ENCODE measurements at places on chromosomes 16 and 17.
A peak's percentile ranks its signal among the peaks of the same experiment; 100 is the strongest.

DNA sequence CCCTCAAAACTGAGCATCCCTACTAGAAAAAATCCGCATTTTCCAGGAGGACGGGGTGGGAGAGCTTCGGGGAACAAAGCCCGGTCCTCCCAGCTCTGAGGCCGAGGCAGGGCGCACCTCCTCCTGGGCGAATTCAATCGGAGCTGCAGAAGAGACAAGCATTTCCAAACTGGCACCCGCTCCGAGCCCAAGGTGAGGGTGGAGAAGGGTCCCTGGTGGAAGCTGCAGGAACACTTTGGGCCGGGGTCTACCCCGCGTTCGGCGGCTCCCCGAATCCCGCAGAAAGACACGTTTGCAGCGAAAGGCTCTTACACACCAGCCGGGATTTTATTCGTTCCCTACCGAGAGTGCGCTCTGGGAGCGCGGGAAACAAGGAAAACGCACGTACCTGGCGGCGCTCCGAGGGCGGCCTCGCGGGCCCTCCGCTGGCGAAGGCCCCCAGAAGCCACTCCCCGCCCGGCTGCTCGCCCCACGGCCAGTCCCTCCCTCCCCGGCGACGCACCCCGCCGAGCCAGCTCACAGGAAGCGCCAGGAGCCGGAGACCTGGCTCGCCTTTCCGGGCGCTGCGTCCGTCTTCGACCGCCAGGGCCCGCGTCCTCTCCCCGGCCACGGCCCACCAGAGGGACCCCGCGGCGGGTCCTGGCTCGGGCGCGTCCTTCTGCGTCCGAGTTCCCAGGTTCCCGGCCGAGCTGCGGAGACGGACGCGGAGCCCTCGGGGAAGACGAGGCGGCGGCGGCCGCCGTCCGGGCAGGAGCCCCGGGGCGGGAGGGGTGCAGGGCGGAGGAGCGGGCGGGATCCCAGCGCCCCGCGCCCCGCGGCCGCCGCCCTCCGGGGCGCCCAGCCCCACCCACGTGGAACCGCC, 49.8 kb upstream of the BAHCC1 start:
- no peak for DNase-seq

- DNase-seq, result no peak
Observed at GRCh38 chr17:58307468-58308172, 21.0 kb downstream of the TSPOAP1 start.

GRCh38 chr17:57577751-57578607, 167.1 kb downstream of the CCDC182 start:
- DNase-seq, result peak; percentile 74

DNA sequence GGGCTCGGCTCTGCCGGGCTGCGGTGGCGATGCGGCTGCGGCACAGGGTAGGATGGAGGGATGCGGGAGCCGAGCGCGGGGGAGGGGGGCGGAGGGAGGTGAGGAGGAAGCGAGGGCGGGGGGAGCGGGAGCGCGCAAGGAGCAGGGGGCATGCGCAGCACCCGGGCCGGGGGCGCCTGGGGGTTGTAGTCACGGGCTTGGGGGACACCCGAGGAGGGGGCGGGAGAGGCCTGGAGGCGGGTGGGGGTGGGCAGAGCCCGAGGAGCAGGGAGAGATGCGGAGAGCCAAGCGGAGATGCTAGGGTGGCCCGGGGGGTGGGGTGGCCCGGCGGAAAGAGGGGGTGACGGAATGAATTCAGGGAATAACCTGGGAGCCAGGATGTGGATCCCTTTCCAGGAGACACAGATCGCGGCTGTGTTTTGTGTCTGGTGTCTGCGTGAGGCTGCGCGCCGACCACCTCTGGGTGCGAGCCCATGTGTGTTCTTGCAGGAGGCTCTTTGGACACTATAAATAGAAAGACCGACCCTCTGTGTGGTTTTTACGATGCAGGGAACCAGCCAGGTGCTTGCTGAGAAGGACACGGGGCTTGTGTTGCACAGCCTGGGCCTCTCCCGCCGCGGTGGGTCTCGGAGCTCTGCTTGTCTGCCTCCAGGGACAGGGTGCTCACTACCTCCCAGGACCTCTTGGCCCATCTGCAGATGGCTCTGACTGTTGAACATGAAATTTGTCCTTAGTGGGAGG, at the start of gene STX1B:
Gene STX1B, minus strand, starts transcription at position 54 of the 741 bp plus-strand sequence. CDS start 242 bp downstream, outside the sequence.
- DNase-seq, result no peak

DNA sequence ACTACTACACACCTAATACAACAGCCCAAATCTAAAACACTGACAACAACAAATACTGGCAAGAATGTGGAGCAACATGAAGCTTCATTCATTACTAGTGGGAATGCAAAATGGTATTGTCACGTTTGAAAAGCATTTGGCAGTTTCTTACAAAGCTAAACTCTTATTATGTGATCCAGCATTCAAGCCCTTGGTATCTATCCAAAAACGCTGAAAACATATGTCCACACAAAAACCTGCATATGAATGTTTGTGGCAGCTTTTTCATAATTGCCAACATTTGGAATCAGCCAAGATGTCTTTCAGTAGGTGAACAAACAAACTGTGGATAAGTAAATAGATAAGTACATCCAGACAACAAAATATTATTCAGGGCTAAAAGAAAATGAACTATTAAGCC, 501.1 kb upstream of the KIF2B start:
- no peak for DNase-seq

GRCh38 chr16:72247821-72248253, 75.9 kb upstream of the PMFBP1 start:
- peak; percentile 17 for DNase-seq

- DNase-seq, result no peak
Observed at GRCh38 chr17:73286863-73287296, 24.9 kb downstream of the CDC42EP4 start.

- no peak for DNase-seq
Observed at GRCh38 chr17:61238455-61238933, 161.1 kb upstream of the TBX2 start.

DNA sequence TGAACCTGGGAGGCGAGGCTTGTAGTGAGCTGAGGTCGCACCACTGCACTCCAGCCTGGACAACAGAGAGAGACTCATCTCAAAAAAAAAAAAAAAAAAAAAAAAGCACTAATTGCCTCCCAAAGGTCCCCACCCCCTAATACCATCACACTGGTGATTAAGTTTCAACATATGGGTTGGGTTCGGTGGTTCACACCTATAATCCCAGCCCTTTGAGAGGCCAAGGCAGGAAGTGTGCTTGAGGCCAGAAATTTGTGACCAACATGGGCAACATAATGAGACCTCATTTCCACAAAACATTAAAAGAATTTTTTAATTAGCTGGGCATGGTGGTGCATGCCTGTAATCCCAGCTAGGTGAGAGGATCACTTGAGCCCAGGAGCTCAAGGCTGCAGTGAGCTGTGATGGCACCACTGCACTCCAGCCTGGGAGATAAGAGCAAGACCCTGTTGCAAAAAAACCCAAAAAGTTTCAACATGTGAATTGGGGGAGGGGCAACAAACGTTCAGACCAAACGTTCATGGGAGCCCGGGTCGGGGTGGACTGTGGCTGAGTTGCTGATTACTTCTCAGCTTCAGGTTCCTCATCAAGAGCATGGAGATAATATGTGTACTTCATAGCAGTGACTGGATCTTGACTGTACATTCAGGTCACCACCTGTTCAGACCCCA, 62.1 kb upstream of the NOL11 start:
- no peak for DNase-seq

- DNase-seq, result no peak
Observed at GRCh38 chr16:11670171-11671131, 2.2 kb downstream of the SNN start.

GRCh38 chr17:50125420-50125997, 4.5 kb downstream of the SAMD14 start:
- no peak for DNase-seq

DNA sequence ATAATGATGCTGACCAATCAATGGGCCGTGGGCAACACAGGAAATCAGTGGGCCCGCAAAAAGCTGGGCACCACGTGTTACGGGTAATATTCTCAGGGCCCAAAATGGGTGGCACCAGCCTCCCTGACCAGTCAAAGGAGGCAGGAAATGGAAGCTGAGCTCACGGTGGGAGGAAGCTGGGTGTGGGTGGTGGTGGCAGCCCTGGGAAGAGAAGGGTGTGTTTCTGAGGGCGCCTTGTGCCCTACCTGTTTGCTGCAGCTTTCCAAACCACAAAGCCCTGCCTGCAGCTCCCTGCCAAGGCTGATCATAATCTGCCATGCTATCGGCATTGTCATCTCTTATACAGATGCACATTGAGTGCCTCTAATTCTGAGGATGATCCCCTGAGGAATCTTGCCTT, 457.9 kb downstream of the SLC39A11 start:
- DNase-seq, result no peak

DNA sequence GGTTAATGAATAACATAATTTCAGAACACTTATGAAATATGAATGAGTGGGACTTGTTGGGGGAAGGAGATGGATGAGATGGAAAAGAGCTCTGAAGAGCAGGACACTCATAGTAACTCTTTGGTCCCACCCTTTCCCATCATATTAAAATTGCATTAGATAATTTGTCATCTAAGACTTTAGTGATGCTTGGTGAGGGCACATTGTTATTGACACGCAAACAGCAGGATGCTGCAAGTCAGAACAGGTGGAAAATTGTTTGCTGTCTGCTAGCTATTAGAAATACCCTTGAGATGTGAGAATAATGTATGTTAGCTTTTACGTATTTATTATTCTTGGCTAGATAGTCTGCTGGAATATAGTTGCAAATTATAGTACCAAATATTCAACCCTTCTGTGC, 75.7 kb downstream of the TANC2 start:
- DNase-seq, result no peak

GRCh38 chr17:17134957-17135333, 71.2 kb downstream of the PLD6 start:
- no peak for DNase-seq

DNA sequence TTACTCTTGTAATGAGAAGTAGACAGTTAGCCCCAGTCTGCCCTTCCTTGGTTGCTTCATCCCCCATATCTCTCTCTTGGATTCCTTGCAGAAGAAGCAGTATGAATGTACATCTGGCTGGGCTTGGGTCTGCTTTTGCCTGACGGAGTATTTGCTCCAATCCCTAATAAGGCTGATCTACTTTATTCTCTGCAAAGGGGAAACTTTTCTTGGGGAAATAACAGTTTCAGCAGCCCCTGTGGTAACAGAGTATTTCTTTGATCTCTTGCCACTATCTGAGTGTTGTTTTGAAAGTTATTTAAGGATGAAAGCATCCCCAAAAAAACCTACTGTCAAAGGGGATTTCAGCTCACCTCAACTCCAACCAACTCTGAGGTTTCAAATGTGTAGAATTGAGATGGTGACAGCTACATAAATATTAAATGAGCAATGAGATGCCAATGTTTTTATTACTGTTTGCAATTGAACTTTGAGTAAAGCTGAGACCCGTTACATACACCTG, 168.9 kb upstream of the NOG start:
- DNase-seq, result no peak

GRCh38 chr17:80244871-80245509, 15.7 kb upstream of the RNF213 start:
- DNase-seq, result no peak

DNA sequence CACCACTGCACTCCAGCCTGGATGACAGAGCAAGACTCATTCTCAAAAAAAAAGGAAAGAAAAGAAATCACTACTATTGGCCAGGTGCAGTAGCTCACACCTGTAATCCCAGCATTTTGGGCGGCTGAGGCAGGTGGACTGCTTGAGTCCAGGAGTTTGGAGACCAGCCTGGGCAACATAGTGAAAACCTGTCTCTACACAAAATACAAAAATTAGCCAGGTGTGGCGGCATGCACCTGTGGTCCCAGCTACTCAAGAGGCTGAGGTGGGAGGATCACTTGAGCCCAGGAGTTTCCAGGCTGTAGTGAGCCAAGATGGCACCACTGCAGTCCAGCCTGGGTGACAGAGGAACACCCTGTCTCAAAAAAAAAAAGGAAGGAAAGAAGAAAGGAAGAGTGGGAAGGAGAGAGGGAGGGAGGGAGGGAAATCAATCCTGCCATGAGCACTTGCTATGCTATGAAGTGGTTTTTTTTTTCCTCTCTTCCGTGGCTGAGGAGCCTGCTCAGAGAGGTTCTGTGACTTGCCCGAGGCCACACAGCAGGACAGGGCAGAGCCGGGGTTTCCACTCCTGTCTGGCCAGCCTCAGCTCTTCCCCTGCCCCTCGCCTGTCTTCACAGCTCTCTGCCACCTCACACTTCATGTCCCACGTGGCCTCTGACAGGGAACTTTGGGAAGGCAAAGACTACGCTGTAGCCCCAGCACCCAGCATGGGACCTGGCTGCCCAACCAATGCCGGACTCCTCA, 10.9 kb downstream of the GRIN2C start:
- DNase-seq, result no peak

- no peak for DNase-seq
Observed at GRCh38 chr17:30808785-30809286, 15.7 kb downstream of the CRLF3 start.

DNA sequence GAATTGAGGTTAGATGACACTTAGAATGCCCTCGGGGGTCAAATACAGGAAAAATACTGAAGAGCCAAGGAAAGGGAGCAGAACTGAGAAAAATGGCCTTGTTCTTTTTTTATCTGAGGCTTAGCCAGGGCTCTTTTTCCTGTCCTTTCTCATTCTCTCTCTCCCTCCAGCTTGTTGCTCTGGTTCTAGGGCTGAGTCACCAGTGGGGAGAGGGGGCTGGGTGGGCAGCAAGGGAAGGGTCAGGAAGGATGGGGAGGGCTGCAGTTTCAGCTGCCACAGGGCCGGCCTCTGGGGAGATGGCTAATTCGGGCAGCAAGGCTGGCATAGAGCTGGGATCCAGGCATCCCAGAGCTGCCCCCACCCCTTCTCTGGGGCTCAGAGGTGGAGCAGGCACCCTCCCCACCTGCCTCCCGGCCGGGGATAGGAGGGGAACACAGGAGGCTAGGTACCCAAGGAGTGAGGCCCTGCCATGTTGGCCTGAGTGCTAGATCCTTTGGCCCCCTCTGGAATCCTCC, 3.9 kb downstream of the ITGA3 start:
- peak; percentile 44 for DNase-seq

DNA sequence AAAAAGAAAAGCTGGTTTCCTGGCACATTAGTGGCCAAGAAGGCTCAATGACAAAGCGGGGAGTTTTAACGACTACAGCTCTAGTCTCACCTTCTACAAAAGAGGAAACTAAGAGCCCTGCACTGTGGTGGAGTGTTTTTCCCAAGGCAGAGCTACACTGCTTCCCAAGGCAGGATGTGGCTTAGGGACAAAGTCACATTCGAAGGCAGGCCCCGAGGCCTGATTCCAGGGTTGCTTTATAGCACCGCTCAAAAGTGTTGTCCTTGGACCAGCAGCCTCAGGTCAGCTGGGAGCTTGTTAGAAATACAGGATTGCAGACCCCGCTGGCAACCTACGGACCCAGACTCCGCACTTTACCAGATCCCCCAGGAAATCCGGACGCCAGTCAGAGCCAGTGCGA, 23.8 kb downstream of the TMEM92 start:
- no peak for DNase-seq

GRCh38 chr16:3959148-3959547, 78.6 kb upstream of the CREBBP start:
- DNase-seq, result peak; percentile 64
